ENCODE measurements at places on chromosomes 1 and 21. TPM values are rescaled to one million over a fixed set of nuclear protein-coding genes. Genes with fewer than 3 reads are reported as not detected.
A peak's percentile ranks its signal among the peaks of the same experiment; 100 is the strongest.

GRCh38 chr1:170063109-170063826 lies 11.2 kb downstream of the KIFAP3 start:
- peak; percentile 89 for DNase-seq

DNA sequence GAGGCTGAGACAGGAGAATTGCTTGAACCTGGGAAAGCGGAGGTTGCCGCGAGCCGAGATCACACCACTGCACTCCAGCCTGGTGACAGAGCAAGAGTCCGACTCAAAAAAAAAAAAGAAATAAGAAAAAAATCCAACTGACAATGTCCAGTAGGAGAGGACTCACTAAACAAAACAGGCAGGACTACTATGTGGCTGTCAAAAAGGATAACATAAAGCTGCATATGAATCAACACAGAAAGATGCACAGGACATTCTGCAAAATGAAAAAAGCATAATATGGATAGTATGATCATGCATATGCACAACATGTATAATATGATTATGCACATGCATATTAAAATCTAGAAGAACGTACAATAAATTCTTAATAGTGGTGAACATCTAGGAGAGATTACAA lies 80.7 kb downstream of the JAK1 start:
- DNase-seq = no peak

DNA sequence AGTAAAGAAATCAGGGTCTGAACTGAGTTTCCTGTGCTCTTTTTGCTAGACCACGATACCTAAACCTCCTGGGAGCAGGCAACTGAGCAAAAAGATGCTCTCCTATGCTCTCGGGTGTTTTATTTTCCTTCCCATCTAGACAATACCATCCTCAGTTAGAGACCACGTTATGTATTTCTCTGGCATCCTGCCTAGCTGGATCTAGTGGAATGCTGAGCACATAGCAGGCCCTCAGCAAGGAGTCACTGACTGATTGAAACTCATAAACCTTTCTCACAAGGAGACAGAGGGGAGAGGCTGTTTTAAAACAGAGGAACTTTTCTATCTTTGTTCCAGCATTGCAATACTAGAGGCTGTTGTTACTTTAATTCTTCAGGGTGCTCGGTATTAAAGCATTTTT lies 168.0 kb downstream of the CYYR1 start:
- DNase-seq = no peak

- DNase-seq = no peak
These were observed 35.9 kb upstream of the PTGS2 start for GRCh38 chr1:186715887-186716809.

DNA sequence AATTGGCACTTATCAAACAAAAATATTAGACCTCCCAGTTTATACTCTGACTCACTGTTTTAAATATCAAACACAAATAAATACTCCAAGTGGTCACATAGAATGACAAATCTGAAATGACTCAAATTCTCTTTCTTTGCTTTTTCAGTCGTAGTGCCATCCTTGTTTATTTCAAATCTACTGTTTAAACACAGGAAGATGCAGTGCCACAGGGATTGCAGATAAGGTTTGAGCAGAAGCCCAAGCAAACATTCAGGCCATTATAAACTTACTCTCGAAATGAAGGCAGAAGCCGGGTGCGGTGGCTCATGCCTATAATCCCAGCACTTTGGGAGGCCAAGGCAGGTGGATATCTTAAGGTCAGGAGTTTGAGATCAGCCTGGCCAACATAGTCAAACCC lies 255.4 kb upstream of the PLXNA2 start:
- DNase-seq = no peak

DNA sequence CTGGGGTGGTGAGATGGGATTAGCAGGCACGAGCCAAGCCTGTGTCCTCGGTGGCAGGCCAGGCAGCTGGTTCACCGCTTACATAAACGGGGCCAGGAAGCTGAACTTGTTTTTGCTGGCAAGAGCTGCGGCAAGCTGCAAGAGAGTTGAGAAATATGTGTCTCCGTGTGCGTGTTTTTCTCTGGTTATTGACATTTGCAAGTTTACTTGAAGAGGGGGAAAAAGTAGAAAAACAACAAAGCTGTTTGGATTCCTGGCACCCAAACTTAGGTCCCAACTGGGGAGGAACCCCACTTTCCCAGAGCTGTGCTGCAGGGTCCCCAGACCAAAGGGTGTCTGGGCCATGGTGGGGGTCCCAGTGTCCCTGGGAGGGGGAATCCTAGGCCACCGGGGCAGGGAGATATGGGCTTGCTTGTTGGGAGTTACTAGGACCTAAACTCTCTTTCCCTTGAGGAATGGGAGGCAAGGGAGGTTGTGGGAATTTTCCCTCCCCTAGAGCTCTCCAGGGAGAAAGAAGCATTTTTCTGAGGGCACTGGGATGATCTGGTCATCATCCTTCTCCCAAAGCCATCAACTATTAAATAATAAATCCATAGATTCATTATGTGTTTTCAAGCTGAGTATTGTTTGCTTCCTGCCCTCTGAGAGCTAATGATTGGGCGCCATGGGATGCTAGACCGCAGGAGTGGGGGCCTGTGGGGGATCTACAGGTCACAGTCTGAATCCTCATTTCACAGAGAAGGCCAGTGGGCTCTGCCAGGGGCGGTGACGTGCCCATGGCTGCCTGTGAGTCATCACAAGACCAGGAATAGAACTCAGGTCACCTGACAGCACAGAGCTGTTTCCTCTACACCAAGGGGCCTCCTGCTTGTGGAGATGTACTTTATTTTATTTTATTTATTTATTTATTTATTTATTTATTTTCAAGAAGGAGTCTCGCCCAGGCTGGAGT lies 14.8 kb downstream of the IL6R start:
- peak; percentile 68 for DNase-seq

DNA sequence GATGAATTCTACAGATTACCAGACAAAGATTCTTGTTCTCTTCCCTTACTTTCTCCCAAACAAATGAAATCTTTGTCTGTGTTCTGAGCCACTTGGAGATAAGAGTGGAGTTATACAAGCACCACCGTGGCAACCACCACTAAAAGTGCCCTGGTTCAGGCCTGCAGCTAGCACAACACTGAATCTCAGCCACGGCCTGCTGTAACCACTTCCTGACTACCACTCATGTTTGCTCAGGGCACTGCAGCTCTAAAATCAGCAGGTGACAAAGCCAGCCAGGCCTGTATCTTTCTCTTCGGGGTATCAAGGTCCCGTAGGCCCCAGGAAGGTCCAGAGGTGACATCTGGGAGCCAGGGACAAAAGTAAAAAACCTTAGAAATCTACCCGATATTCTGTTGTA lies 3.2 kb upstream of the OR2T6 start:
- DNase-seq = no peak

DNA sequence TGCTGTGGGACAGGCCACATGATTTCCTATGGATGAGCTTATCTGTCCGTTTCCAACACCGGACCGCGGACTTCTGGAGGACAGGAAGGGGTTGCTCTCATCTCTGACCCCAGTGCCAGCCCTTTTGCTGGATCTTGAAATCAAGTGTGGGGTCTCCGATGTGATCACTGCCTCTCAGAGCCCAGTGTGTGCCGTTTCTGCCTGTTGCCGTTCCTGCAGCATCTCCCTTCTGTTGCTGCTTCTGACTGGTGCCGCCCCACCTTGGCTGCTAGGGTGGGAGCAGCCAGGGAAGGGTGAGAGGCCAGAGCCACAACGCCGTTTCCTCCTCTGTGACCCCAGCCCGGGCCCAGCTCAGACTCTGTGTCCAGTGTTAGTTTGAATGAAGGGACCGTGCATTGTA lies 67.3 kb upstream of the WNT4 start:
- no peak for DNase-seq

- DNase-seq = peak; percentile 59
These were observed 48.5 kb downstream of the NR5A2 start for GRCh38 chr1:200075938-200076546.

DNA sequence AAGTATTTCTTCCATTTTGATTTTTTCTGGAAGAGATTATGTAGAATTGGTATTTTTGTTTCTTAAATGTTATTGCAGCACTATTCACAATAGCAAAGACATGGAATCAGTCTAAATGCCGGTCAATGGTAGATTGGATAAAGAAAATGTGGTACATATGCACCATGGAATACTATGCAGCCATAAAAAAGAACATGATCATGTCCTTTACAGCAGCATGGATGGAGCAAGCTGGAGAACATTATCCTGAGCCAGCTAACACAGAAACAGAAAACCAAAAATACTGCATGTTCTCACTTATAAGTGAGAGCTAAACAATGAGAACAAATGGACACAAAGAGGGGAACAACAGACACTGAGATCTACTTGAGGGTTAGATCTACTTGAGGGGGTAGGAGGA lies 5.4 kb downstream of the FGGY start:
- no peak for DNase-seq

GRCh38 chr1:178283409-178283808 lies 189.5 kb downstream of the RASAL2 start:
- no peak for DNase-seq

- DNase-seq = no peak
These were observed 74.3 kb upstream of the EDN2 start for GRCh38 chr1:41558761-41559171.

GRCh38 chr1:155001425-155001674 lies 1.3 kb upstream of the ZBTB7B start:
- DNase-seq = no peak

DNA sequence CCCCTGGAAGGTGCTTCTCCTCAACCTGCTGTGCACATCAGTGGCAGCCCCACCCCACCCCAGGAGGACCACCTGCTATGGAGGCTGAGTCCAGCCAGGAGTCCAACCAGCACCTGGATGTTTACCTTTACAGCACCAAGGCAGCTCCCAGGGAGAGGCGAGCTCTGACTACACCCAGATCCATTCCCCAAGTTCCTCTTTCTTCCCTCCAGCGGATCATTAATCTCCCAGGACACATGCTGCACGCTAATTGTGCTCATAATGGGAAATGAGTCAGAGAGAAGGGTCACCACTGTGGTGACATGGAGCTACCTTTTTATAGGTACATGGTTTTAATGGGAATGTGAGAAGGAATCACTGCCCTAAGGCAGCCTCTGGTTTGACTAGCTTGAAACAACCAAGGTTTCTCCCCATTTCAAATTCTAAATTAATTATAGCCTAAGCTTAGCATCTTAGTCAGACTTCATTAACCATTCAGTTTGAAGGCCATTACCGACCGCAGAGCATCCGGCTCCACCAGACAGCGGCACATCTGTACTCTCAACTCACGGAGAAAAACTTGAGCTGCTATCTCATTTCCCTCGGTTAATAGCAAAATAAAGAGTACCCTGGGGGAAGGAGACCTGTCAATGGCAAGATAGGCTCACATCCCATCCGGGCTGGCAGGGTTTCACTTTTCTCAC lies 173.1 kb upstream of the GALNT2 start:
- peak; percentile 92 for DNase-seq

GRCh38 chr1:22529901-22530621 lies 33.2 kb upstream of the EPHA8 start:
- no peak for DNase-seq

- no peak for DNase-seq
These were observed 25.8 kb upstream of the KCNE1 start for GRCh38 chr21:34537838-34538237.

GRCh38 chr1:40711465-40712404 lies 20.2 kb downstream of the NFYC start:
- peak; percentile 88 for DNase-seq

DNA sequence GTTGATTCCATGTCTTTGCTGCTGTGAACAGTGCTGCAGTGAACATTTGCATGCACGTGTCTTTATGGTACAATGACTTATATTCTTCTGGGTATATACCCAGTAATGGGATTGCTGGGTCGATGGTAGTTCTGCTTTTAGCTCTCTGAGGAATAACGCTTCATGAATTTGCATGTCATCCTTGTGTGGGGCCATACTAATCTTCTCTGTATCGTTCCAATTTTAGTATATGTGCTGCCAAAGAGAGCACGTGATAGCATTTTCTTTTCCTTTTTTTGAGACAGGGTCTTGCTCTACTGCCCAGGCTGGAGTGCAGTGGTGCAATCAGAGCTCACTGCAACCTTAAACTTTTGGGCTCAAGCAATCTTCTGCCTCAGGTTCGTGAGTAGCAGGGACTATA lies 24.9 kb upstream of the MAP1LC3C start:
- no peak for DNase-seq

Gene CROCC
- 8.1 TPM for polyA plus RNA-seq

Gene OPTC
- not detected for polyA plus RNA-seq

Gene GPATCH3
- polyA plus RNA-seq = 9.0 TPM

Gene AGBL4
- polyA plus RNA-seq = not detected

Gene SPTA1
- not detected for polyA plus RNA-seq

Gene PRAMEF9
- not detected for polyA plus RNA-seq

Gene MATN1
- polyA plus RNA-seq = 0.07 TPM

Gene S100A14
- 2,480 TPM for polyA plus RNA-seq

Gene RABGAP1L
- 3.9 TPM for polyA plus RNA-seq

Gene HCRTR1
- not detected for polyA plus RNA-seq

Data from foreskin keratinocyte (primary cell).